ENCODE measurements at places on chromosomes 6 and 20. TPM values are rescaled to one million over a fixed set of nuclear protein-coding genes. Genes with fewer than 3 reads are reported as not detected.

- DNase-seq, result no peak
Observed at GRCh38 chr6:13404228-13404891, 76.0 kb upstream of the TBC1D7 start.

OARD1 gene
- 14.7 TPM for total RNA-seq

DNA sequence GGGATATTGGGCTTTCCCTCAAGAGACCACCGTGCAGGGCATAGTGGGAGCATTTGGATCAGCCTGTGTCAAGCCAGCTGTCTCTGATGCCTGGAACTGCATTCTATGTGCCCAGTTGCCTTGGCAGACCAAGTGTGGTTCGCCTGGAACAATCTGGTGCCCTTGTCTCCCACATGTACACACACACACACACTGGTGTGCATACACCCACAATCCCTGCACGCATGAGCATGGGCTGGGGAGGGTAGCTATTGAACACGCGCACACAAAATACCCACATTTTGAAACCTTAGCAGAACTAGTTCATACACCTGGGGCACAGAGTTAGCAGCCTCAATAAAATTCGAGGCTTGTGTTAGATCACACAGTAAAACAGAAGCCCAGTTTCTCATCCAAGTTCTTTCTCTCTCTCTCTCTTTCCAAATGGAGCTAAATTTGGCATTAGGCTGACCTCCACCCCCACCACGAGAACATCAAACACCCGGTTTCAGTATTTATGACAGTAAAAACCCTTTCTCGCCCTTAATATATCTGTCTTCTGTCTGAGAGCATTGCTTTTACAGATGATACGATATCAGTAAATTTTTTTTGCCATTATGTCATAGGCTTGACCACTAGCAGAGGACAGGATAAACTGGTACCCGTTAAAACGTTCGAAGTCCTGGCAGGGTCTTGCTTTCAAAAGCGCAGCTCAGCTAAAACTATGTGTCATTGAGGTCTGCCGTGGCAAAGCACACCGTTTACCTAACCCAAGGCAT lies 18.2 kb upstream of the NFATC2 start:
- DNase-seq, result no peak

- no peak for DNase-seq
Observed at GRCh38 chr6:147741389-147741788, 232.9 kb downstream of the SAMD5 start.

DNAH8 gene
- not detected for total RNA-seq

RAET1L gene
- 8.3 TPM for total RNA-seq

DNA sequence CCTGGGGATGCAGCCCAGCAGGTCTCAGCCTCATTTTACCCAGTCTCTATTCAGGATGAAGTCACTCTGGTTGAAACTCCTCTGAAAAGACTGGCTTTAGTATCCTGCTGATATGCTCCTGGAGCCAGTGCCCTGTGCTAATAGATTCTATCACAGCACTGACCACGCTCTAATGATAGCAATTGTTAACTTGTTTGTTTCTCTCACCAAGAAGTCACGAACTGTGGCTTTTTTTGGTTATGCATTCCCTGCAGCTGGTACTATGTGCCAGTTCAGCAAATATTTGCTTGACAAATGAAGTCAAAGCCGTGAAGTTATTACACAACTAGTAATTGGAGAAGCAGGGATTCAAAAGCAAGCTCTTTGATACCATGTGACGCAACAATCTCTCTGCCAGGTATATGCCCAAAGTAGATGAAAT lies 754.6 kb downstream of the KIF16B start:
- no peak for DNase-seq

DNA sequence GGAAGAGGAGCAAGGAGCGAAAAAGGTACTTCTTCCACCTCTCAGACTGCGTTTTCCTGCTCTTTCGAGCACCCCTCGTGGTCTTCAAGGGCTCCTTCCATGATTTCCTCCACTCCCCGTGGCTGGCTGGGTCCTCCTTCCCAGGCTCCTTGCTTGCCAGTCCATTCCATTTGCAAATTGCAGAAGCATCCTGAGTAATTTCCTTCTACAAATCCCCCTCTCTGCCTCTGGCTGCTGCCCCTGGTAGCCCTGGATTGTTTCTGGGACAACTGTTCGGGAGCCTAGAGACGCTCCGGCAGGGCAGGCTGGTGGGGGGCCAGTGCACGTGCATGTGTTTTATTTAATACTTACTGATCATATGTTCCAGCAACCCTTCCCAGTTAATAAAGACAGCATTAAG lies 173.1 kb downstream of the ZMYND8 start:
- DNase-seq, result no peak

GRCh38 chr6:142251930-142252445 lies 49.8 kb upstream of the ADGRG6 start:
- DNase-seq, result no peak

DNA sequence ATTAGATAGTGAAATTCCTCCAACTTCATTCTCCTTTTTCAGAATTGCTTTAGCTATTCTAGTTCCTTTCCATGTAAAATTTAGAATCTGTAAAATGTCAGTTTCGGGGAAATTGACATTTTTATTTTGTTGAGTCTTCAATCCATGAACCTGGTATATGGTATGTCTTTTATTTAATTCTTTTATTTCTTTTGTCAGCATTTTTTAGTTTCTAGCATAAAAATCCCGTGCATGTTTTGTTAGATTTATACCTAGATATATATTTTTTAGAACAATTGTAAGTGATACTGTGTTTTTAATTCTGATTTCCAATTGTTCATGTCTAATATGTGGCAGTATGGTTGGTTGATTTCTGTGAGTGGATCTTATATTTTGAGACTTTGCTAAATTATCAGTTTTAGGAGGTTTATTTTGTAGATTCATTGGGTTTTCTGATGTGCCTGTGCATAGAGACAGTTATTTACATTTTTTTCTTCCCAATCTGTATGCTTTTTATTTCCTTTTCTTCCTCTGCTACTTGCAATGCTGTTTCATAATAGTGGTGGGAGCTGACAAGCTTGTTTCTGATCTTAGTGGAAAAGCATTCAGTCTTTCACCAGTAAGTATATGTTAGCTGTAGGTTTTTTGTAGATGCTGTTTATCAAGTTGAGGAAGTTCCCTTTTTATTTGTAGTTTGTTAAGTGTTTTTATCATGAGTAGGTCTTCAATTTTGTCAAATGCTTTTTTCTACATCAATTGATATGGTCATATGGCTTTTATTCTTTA lies 13.7 kb downstream of the TAB2 start:
- DNase-seq, result no peak

DNA sequence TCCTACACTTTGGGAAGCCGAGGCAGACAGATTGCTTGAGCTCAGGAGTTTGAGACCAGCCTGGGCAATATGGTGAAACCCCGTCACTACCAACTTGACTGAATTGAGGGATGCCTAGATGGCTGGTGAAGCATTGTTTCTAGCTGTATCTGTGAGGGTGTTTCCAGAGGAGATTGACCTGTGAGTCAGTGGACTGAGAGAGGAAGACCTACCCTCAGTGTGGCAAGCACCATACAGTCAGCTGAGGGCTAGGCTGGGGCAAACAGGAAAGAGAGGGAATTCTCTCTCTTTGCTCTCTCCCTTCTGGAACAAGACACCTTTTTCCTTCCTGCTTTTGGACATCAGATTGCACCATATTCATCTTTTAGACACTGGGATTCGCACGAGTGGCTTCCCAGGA lies 3.7 kb upstream of the ZUP1 start:
- no peak for DNase-seq

DNA sequence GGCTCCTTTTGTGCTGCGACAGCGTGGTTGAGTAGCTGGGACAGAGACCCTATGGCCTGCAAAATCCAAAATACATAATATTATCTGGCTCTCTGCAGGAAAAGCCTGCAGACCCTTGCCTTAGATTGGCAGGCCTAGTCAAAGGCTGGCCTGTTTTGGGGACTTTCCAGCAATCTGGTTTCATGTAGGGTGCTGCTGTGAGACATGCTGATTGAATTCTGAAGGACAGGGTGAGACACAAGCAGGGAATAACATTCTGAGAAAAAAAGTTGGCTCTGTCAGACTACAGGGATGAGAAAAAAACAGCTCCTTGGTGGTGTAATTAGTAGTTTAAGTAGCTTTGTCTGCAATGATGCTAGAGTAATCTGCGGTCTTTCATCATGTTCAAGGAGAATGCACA lies 402.7 kb upstream of the AGPAT4 start:
- no peak for DNase-seq

GRCh38 chr6:4649728-4650127 lies 126.5 kb upstream of the CDYL start:
- no peak for DNase-seq
